Activated T-cell treated with anti-CD3 and anti-CD28 coated beads for 48 hours (primary cell): ENCODE measurements at places on chromosomes 1 and 21.
A peak's percentile ranks its signal among the peaks of the same experiment; 100 is the strongest.

GRCh38 chr1:110676970-110677369, 2.2 kb upstream of the KCNA3 start:
- no peak for DNase-seq

- no peak for DNase-seq
These were observed at the start of gene SELENBP1 for GRCh38 chr1:151372058-151372934. TSS of gene SELENBP1 (minus strand) at chr1:151372705. CDS start at chr1:151372641, 64 bp downstream.

- no peak for DNase-seq
These were observed 11.4 kb upstream of the CLDN14 start for GRCh38 chr21:36491209-36491910.

DNA sequence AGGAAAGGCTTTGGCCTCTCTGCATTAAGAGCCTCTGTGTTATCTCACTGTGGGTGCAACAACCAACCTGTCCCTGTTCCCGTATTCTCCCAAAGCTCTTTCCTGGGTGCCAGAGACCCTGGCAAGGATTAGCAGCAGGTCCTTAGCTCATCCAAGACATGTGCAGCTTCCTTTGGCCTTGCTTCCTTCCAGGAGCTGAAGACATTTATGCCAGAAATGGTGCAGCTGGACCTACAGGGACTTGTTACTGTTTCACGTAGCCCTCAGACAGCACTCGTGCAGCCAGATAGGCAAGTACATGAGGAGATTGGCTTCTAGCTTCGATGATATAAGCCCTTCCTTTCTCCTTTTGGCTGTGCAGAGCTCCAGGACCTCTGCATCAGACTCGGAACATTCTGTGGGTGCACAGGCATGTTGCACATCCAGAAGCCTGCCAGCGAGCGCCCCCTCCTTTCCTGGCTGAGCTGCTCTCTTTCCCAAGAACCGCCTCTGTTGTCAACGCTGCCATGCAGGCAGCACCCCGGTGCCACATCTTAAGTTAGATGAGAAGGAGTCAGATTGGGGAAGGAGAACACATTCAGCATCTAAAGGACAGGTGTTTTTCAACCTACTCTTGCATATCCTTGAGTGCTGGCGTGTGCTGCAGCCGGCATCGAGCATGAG, 284.5 kb upstream of the PLXNA2 start:
- no peak for DNase-seq

DNA sequence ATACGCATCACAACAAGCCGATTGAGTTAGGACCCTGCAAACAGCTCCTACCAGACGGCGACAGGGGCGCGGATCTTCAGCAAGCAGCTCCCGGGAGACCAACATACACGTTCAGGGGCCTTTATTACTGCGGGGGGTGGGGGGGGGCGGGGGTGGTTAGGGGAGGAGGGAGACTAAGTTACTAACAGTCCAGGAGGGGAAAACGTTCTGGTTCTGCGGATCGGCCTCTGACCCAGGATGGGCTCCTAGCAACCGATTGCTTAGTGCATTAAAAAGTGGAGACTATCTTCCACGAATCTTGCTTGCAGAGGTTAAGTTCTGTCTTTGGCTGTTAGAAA, 162.0 kb downstream of the RUNX1 start:
- no peak for DNase-seq

GRCh38 chr1:207828485-207829158, 76.8 kb downstream of the CD46 start:
- DNase-seq = peak; percentile 49

DNA sequence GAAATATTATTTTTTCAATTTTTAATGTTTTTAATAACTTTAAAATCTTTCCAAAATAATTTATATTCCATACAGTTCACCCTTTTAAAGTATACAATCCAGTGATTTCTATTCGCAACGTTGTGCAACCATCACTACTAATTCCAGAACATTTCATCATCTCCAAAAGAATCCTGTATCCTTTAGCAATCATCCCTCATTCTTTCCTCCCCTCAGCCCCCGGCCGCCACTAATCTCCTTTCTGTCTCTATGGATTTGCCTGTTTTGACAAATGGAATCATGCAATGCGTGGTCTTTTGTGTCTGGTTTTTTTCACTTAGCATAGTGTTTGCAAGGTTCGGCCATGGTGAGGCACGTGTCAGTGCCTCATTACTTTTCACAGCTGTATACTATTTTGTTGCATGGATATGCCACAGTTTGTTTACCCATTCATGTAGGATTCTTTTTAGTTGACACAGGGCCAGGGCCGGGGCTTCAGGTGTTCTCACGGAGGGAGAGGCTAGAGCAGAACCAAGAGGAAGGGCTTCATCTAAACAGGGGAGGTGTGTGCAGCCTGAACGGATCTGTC, 40.6 kb upstream of the ZBTB40 start:
- no peak for DNase-seq

DNA sequence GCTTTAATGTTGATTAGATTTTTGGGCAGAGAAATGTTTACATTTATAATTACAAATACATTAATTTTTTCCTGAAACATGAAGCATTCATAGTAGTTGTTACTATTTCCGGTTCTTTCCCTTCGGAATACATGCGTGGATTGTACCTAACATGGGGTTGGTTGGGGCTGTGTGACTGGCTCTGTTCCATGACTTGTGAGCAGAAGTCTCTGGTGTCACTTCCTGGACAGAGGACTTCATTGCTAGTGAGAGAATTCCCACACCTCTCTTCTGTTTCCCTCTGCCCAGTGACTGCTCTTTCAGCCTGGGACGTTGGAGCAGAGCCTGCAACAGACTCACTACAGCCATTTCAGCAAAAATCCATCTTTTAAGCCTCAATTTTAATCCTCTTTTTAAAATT, 231.4 kb downstream of the GRIK1 start:
- no peak for DNase-seq

DNA sequence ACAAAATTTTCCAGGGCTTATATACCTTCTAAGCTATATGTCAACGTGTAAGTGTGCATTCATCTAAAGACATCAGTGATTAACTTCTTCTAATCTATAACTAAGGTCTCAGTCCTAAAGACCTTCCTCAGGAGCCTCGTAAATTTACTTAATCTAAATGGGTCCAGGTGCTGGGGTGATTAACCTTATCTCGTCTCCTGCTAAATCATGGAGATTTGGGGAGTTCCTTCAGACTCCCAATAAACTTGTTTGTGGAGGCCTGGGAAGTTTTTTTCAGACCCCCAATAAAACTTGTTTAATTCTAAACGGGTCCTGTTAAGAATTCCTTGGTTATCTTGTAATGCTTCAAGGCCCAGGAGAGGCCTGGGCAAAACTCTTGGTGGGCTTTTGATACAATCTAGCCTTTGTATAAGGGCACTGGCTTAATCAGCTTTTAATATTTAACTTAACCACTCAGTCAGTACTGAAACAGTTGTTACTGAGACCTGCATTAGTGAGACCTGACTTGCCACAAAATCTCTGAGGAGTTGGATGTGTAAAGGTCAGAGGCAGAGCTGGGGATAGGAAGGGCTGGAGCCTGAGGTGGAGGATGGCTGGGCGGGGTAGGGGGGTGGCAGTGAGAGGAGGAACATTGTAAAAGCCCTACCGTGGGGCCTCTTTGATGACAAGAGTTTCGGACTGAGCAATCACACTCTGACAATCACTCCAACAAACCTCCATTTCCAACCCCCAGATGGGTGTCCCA, 6.2 kb upstream of the HMGCS2 start:
- no peak for DNase-seq

DNA sequence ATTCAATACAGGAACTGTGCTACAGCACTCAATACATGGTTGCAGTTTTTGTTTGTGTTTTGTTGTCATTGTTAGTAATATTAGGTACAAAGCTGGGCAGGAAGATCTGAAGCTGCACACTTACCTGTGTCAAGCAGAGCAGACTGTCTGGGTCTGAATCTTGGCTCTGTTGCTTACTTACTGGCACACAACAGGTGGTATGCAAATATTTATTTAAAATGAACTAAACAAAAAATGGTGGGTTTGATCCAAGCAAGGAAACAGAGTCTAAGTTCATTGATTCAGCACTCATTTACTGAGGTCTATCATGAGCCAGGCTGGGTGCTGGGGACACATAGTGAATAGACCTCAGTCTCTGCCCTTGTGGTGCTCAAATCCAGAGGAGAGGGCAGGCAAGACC, 230.4 kb downstream of the OMA1 start:
- DNase-seq = no peak

- DNase-seq = no peak
These were observed 18.6 kb downstream of the TMEM201 start for GRCh38 chr1:9607352-9607751.

DNA sequence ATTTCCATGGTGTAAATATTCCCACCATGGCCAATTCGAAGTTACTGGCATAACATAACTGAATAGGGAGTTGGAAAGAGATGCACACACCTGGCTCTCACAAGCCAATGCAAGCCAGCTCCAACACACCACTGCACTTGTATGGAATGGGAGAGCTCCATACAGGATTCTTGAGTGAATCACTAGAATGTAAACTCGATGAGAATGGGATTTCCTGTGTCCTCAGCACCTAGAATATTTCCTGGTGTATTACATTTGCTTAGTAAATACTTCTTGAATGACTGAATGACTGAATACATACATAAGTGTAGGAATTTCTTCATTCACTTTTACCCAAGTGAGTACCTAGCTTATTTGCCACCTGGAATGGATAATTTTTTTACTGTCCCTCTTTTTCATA, 16.2 kb upstream of the PPIE start:
- no peak for DNase-seq

DNA sequence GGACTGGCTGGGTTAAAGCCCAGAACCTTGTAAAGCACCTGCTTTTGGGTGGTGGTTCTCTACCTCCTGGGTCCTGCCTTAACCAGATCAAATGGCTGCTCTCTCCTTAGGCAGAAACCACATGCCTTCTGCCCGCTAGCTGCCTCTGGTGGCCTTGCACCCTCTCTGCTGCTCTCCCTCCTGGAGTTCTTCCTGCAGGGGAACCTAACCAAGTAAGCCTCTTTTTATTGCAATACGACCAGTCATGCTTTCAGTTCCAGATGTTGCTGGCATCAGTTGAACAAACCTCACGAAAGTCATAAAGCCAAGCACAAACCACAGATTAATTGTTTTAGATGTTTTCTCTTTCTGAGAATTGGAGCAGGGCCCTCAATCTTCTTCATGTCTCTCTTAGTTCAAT, 118.9 kb downstream of the GDAP2 start:
- no peak for DNase-seq

- DNase-seq = no peak
These were observed 173.5 kb downstream of the GALNT2 start for GRCh38 chr1:230240446-230241086.

DNA sequence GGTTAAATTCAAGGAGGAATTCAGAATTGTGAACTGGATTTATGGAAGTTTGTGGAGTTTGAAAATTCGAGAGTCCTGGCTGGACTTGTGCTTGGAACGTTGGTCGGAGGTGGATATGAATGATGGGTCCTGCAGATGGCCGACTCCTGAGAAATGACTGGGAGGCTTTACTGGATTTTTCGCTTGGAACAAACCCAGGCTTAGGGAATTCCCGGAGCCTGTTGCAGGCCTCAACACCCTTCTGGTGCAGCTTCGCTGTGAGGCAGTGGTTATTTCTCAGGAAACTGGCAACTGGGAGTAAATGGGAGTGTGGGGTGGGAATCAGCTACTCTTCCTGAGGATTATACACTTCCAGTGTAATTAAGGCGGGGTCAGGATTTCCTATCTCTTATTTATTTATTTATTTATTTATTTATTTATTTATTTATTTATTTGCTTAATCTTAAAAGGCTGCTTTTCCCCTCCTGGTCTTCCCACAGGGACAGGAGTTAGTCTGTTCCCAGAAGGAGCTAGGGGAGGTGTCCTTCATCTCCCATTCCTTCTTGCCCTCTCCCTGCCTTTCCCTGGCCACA, 21.1 kb downstream of the MAPKAPK2 start:
- no peak for DNase-seq

- no peak for DNase-seq
These were observed 38.2 kb upstream of the KIRREL1 start for GRCh38 chr1:157955221-157955620.

DNA sequence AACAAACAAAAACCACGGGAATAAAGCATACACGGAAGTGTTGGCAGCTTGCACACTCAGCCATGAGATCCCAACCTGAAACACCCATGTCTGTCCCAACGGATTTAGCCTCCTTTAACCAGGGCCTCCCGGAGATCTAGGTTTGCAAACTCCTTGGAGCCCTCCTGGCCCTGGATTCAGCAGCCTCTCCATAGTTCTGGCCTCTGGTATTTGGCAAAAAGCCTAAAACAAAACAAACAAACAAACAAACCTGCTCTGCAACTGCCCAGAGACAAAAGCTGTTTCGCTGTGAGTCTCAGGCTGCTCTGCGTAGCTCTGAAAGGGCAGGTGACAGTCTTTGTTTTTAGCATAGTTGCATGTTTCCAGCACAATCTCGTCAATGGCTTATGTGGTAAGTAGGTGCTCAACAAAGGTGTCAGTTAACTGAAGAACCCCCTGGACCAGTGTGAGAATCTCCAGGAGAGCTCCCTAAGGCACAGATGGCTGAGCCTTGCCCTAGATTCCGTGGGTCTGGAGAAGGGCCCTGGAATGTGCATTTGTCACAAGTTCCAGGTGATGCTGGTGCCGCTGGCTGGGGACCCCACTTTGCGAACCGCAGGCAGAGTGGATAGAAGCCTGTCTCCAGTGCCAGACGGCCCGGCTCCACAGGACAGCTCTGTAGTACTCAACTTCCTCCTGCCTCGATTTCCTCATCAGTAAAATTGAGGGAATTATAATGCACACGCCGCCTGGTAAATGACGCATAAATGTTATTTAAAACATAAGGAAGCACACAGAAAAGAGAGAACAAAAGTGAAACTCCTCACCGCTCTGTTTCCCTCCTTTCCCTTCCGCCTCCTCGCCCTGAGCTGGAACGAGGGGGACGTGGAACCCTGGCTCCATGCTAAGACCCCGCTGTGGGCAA, 86.2 kb downstream of the RIPK4 start:
- no peak for DNase-seq

- no peak for DNase-seq
These were observed 103.5 kb upstream of the ST6GALNAC5 start for GRCh38 chr1:76763738-76764137.

GRCh38 chr1:235712812-235713211, 63.2 kb upstream of the GNG4 start:
- DNase-seq = no peak

DNA sequence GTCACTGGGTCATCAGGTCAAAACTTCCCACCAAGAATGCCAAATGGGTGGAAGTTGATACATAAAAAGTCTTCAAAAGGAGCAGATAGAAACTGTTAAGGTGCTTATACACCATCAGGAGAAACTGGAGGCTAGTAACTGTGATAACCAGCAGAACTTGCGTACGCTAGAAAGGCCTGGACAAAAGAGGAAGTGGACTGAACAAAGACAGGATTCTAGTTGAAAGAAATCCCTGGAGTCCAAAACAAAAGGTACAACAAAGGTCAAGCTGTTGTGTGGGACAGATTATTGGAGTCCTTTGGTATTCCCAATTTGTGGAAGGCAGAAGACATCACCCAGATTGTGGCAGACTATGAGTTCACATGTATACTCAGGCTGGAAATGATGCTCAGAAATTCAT, 215.8 kb upstream of the PBX1 start:
- no peak for DNase-seq

DNA sequence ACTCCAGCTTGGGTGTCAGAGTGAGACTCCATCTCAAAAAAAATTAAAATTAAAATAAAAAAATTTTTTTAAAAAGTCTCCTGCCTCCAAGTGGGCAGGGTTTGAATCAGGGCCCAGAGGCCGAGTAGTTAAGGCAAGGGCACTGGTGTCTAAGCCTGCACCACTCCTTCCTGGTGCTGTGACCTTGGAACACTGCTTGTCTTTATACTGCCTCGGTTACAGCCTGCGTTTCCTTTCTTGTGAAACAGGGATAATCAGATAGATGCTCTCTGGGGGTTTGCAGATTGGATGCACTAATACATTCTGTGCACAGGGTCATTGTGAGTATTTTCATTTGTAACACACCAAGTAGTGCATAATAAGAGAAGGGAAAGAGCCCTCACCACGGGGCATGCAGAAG, 58.4 kb upstream of the EFHD2 start:
- DNase-seq = no peak
